ENCODE measurements at places on chromosomes 2 and 18. TPM values are rescaled to one million over a fixed set of nuclear protein-coding genes. Genes with fewer than 3 reads are reported as not detected.

Gene ZNF516
- 5.8 TPM for polyA plus RNA-seq

Gene LRP2
- not detected for polyA plus RNA-seq

Gene ICA1L
- polyA plus RNA-seq: 3.6 TPM

Gene GALNT14
- polyA plus RNA-seq: not detected

Gene CD207
- polyA plus RNA-seq: not detected

Gene NR4A2
- polyA plus RNA-seq: 4.8 TPM

Gene MTERF4
- polyA plus RNA-seq: 82.1 TPM

Gene FAM237A
- polyA plus RNA-seq: not detected

Gene ERICH2
- not detected for polyA plus RNA-seq

Gene ACAA2
- 106 TPM for polyA plus RNA-seq

All from naive thymus-derived CD8-positive, alpha-beta T cell (primary cell).